AG08396 (cell line): ENCODE measurements at places on chromosomes 2 and 18.

GRCh38 chr18:74348581-74348980 is 32.9 kb downstream of the C18orf63 start:
- DNase-seq = no peak

GRCh38 chr2:126714191-126714965 is 58.4 kb downstream of the GYPC start:
- DNase-seq = no peak

GRCh38 chr2:121081701-121082100 is 203.3 kb downstream of the TFCP2L1 start:
- DNase-seq = no peak

GRCh38 chr2:187075199-187075635 is 226.2 kb upstream of the ZSWIM2 start:
- DNase-seq = no peak

- DNase-seq = peak; percentile 16
These were observed 3.4 kb upstream of the SPATS2L start for GRCh38 chr2:200302940-200303727.

- DNase-seq = no peak
These were observed 48.1 kb downstream of the LHCGR start for GRCh38 chr2:48707466-48707865.

- no peak for DNase-seq
These were observed 8.3 kb downstream of the TRIM54 start for GRCh38 chr2:27290549-27290948.

GRCh38 chr18:59123588-59124369 is 15.9 kb upstream of the SEC11C start:
- peak; percentile 73 for DNase-seq

DNA sequence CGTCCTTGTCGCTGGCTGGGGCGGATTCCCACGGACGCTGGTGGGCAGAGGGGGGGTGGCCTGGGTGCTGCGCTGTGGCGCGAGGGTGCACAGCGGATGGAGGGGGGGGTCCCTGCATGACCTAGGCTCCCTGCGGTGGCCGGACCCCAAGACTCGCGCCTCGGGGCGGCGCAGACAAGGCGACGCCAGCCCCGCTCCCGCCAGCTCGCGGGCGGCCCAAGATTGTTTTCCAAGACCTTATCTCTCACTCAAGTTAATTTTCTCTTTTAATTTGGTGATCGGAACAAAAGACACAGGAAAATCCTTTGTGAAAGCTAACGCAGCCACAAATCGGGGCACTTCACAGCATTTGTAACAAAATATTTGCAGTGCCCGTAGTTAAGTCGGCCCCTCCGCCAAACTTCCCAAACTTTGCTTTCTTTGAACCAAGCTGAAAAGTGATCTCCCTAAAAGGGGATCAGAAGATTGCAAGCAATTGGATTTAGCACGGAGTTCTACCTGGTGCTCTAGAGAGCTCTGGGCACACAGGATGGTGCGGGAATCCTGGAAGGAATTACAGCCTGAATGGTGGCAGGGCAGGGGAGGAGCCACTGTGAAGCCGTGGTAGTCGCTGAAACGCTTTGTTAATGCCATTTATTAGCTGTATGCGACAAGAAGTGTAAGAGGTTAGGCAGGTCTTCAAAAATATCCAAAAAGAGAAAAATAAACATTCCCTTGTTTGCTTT is 4.8 kb upstream of the ID2 start:
- DNase-seq = no peak

DNA sequence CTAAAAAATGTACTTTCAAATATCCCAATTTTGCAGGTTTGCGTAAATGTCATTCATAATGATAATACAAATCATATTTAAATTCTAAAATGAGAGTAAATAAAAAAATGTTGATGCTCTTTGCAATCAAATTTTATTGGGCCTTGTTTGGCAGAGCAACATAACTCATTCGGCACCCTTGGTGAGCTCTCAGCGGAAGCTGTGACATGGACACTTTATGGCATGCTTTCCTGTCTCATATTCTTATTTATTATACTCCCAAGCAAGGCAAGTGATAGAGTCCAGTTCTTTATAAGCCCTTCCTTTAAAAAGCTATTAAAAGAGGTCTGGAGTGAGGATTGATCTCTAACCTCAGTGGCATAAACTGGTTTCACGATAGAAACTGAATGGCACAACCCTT is 1493.2 kb upstream of the NXPH2 start:
- no peak for DNase-seq

DNA sequence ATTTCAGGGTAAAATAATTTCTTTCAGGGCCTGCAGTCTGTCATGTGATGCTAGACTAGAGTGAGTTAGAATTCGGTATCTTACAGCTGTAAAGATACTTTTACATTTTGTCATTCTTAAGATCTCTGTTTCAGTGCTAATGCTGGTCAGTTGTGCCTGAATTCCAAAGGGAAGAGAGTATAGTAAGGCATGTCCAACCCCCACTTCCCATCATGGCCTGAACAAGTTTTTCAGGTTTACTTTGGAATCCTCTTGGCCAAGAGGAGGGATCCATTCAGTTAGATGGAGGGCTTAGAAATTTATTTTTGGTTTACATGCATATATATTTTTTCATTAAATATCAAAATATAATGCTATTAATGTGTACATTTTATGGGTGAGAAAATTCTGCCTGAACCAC is 596.6 kb downstream of the XIRP2 start:
- no peak for DNase-seq

DNA sequence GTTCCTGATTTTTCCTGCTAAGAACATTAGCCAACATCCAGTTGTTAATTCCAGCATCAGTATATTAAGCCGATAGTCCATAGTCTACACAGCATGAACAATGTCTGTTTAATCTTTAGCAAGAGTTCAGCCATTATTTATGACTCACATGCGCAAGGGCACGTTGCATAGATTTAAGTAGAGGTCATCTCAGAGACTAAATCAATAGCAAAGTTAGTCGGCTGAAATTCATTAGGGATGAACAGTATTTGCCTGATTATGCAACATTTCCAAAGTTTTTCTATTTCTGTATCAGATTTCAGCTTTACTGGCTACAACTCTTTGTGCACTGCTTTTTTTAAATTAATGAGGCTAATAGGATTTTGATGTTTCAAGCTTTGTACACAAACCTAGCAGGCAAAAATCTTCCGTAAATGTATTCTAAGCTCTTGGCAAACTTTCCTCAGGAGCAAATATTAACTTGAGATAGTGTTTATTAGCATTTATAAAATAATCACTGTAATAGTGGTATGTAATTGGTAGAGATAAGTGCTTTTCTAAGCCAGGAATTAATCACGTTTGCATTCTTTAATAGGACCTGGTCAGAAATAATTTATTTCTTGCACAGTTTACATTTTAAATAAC is 578.7 kb upstream of the ID2 start:
- DNase-seq = no peak
